ENCODE measurements at places on chromosomes 5 and 9.

DNA sequence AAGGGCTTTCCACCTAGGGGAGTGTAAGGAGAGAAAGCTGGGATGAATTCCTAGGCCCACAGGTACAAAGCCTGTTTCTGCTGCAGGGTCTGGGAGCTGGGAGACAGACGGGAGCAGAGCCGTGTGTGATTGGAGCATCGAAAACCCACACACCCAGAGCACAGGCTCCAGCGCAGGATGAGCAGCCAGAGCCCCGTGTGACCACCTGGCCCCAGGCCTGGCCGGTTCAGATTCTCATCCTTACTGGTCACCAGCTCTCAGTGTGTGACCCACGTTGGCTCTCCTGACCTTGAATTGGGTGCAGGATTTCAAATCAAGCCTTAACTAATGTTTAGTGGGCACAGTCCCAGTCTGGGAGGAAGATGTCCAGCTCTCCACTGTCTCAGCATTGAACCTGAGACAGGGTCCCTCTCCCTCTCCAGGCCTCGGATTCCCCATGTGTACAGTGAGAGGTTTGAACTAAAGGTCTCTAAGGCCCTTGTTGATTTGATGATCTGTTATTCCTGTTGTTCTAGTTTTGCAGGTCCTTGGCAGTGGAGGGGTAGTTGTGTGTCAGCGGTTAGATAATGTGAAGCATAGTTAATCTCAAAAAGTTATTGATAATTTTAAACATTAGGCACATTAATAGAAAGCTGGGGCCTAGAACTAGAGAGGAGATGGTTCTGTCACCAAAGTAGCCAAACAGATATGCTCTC, 50.1 kb downstream of the PPARGC1B start:
- DNase-seq, result no peak

DNA sequence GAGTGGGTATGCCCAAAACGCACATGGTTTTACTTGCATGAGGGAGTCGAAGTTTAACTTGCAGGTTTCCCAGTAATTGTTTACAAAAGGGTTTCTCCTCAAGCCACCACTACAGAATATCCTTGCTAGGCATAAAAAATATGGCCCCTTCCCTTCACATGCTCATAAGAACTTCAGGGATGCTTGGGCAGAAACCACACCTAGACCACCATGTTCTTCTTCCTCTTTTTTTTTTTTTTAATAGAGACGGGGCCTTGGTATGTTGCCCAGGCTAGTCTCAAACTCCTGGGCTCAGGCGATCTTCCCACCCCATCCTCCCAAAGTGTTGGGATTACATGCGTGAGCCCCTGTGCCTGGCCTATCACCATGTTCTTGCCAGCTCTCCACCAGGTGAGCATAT, 18.6 kb upstream of the PLIN2 start:
- DNase-seq, result no peak

- peak; percentile 48 for DNase-seq
Measured at GRCh38 chr5:23446424-23446823, 61.0 kb upstream of the PRDM9 start.

DNA sequence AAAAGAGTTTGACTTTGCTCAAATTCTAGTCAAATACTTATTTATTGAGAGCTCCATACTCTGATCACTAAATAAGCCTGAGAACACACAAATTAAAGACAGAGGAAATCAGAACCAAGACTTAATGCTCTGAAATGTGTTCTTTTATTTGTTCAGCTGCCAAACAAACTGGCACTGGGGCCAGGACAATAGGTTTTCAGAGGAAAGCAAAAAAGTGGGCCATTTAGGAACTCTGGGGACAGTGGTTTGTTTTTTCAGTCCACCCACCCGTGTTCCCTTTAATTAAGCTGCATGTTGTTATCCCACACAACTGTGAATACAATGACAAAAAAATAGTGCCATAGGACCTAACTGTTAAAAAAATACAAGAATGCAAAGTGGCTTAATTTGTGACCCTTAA, 95.4 kb upstream of the RETREG1 start:
- no peak for DNase-seq

DNA sequence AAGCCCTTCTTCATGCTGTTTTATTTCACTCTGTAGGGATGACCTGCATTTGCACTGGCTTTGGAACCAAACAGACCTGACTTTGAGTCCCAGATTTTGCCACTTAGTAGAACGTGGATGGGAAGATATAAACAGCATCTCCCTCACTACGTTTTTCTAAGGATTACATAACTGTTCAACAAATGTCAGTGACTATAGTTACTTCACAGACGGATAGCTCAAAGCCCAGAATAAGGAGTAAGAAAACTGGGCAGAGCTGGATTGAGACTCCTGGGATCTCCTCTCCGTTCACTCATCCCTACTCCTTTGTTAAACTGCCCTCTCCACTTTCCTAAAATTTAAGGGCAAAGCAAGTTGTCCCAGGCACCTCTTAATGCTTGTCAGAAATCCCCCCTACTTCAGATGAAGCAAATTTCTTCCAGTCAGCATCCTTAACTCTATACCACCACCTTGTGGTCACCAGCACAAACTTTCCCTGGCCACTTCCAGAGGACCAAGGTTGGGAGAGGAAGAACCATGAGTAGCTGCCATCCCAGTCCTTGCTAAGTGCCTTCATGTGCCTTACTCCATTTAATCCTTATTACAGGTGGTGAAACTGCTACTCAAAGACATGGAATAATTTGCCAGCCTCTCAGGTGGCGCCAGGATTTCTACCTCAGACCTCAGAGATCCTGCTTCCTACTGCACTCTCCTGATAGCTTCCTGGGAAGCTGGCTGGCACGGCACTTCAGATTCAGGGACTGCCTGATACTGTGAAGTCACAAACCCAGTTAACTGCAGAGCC, 38.4 kb downstream of the EGR1 start:
- DNase-seq, result peak; percentile 49

- peak; percentile 60 for DNase-seq
Measured at GRCh38 chr5:163347671-163348070, 89.7 kb upstream of the CCNG1 start.

DNA sequence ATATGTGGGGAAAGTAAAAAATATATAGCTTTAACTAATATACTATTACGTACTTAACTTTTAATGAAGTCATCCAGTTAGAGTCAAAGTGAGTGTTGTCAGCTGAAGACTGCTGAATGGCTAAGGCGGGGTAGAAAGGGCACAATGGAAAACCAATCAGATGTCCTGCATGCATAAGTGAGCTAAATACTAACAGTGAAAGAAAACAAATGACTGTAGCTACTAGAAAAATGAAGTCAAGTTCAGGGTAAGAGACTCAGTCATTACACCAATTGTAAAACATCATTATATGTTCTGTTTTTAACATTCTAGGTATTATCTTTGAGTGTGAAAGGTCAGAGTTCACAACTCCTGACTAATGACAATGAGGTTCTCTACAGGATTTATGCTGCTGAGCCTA, 295.2 kb downstream of the ADGRV1 start:
- DNase-seq, result no peak

GRCh38 chr9:112750764-112751055, 150 bp downstream of the SNX30 start:
- DNase-seq, result no peak

GRCh38 chr5:67170767-67171166, 25.8 kb downstream of the CD180 start:
- no peak for DNase-seq

GRCh38 chr5:168734620-168735300, 155.6 kb upstream of the PANK3 start:
- peak; percentile 48 for DNase-seq

DNA sequence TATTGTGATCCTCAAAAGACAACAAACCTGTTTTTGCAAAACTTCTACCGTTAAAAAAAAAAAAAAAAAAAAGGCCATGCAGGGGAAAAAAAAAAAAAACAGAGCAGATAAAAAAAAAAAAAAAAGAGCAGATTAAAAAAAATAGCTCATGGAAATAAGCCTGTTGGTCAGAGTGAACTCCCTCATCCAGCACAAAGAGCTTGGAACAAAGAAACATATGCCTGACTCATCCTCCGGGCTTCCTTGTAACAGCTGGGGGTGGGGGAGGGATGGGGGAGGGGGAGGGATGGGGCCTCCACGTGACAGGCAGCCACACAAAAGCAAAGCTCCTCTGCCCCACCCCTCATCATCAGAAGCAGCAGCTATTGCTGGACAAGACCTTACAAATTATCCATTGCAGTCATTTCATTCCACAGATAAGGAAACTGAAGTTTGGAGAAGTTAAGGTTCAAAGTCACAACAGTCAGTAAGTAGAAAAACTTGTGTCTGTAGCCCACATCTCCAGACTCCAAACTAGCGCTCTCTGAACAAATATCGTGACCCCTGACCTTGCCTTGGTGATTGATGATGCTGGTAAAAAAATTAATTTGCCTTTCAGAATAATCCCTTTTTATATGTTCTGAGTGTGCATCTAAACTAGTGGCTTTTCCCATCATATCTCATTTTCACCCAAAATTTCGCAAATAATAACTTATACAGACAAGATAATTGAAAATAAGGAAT, 38.9 kb downstream of the SLC35D2 start:
- peak; percentile 81 for DNase-seq

DNA sequence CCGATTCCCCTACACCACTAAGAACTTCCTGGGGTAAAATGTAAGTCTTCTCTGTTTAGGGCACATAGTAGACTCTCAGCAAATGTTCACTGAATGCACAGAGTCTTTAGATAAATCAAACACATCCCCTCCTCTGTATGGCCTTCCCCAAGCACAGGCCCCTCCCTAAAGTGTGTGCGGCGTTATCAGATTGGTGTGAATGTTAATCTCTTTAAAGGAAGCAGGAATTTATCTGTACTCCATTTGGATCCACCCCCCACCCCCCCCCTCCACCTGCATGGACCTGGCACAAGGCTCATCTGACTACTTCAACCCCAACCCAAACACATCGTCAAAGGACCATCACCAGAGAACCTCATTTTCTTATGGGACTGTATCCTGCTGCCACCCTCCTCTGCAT, 6.3 kb downstream of the PCDH1 start:
- no peak for DNase-seq

DNA sequence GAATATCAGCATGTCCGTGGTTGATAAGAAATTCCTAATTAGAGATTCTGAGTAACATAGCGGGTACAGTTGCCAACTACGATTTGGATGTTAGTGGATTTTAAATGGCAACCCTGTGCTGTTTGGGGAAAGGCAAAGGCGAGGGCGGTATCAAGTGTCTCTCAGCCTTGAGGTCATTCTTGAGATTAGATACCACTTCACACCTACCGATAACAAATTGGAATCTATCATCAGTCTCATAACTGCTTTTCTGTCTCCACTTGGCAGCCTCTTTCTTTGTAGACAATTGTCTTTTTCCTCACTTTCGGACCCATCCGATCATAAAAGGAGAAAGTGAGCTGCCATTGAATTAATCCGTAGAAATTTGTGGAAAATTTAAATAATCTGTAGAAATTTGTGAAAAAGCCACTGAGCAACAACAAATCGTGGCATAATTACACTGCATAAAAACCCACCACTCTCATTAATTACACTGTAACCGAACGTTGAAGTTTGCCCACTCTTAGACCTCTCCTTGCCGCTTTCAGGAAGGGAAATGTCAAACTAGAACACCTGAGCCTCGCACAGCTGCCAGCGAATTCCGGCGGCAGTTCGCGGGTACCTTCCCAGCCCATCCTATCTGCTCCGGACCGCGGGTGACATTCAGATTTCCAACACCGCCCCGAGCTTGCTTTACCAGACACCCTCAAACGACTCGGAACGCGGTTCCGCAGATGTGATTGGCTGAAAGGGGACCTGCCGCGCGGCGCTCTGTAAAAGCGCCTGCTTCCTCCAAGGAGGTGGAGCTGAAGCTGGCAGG, 849 bp upstream of the RGMB start:
- no peak for DNase-seq

- DNase-seq, result no peak
Measured at GRCh38 chr9:110755179-110755578, 86.6 kb downstream of the MUSK start.

DNA sequence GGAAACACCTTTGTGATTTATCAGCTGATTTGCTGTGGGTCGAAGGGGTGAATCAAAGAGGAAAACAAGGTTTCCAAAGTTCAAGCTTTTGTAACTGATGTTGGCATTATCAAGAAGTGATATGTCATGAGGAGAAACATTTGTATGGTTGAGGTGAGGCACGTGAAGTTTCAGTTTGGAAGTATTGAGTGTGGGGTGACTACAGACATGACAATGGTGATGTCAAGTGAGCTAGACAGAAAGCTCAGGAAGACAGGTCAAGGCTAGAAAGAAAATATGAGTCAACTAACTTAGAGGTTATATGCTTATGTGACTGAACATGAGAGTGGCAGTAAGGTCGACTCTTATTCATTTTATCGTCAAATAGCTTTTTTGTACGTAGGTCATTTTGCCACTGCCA, 99.1 kb downstream of the RAB3C start:
- DNase-seq, result no peak

DNA sequence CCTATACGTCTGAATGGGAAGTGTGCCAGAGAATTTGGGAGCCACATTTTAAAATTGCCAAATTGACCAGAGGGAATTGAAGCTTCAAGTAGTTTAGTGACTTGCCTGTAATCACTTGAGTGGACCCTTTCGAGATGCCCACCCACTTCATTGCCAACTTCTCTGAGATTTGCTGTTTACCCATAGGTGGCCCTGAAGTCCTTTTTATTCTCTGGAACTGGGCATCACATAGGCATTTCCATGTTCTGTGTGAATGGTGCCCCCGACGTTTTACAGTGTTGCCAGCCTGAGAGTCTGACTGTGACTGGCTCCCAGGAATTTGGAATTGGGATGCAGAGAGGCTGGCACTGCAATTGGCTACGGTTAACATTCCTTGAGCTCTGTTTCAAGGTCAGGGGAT, 158.6 kb downstream of the SEMA6A start:
- no peak for DNase-seq

DNA sequence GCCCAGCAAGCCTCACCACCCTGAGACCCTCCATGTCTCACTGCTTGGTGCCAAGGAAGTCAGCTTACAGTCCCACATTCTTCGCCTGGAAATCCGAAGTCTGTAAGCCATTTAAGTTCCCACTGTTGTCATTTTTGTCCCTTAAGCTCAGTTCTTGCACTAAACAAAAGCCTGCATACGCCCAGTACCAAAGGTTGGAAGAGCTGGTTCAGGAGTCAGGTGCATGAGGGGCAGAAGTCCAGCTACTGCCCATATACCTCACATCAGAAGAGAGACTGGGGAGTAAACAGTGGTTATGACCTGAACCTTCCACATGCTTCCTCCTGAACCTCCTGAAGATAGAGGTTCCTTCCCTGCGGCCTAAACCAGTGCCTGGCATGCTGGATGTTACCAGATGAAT, 146.0 kb downstream of the FRMD3 start:
- no peak for DNase-seq

GRCh38 chr9:114954956-114955582, 24.7 kb upstream of the TNFSF8 start:
- DNase-seq, result no peak

GRCh38 chr5:37075399-37075950, 173.7 kb downstream of the CPLANE1 start:
- DNase-seq, result no peak

- DNase-seq, result no peak
Measured at GRCh38 chr5:147460380-147460779, 49.5 kb downstream of the DPYSL3 start.

DNA sequence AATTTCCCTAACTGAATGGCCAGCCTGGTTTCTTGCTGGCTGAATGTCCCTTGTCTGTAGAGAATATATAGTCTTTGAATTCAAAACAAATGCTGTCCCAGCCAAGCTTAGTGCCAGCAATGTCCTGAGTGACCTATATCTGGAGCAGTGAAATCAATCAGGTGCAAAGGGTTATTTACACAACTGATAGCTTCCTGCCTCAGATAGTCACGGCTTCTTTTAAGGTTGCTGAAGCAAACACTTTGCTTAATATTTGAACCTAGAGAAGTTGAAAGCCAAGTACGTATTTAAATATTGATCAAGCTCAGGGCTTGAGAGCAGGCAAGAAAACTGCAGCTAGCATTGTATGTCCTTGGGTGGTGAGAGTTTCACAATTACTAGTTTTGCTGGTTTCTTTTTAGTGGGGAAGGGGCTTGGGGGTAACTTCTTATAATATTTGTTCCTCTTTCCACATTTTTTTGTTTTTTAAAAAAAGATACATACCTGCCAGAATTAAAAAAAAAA, 2.0 kb upstream of the ARHGEF28 start:
- no peak for DNase-seq

Data from right hindlimb (tissue), 1 donor.